ENCODE measurements at places on chromosomes 4 and X.

- no peak for DNase-seq
Measured at GRCh38 chr4:164779811-164780216, 25.9 kb downstream of the SMIM31 start.

GRCh38 chrX:30589146-30589888, 11.8 kb upstream of the TASL start:
- no peak for DNase-seq

GRCh38 chr4:147134536-147135210, 189.0 kb upstream of the TTC29 start:
- DNase-seq: no peak

- no peak for DNase-seq
Measured at GRCh38 chr4:98166025-98166730, 22.9 kb upstream of the STPG2 start.

DNA sequence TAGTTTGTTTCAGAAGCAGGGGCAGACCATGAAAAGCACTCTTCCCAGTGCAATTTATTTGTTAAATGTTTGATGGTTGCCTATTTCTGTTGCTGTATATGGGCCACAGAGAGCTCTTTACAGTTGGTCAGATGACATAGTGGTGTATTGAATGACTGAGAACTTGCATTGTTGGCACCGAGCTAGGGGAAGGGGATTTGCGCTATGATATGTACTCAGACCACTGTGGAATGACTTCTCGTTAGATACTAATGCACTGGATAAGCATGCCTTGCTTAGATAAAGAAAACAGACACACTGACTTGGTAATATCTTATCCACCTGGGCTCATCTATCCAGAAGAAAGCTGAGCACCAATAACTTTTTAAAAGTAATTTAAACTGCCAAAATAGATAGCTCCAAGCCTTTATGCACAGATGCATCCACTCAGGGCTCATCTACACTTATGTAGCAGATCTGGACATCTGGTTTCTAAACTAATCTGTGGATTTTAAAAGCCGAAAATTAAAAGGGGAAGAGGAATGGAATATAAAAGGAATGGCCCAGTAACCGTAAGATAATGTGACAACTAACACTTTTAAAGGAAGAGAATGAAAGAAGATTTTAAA, 132.7 kb downstream of the GATB start:
- no peak for DNase-seq

GRCh38 chrX:4963432-4963831, 1250.0 kb upstream of the PRKX start:
- no peak for DNase-seq

GRCh38 chr4:17758485-17758884, 22.9 kb downstream of the FAM184B start:
- no peak for DNase-seq

DNA sequence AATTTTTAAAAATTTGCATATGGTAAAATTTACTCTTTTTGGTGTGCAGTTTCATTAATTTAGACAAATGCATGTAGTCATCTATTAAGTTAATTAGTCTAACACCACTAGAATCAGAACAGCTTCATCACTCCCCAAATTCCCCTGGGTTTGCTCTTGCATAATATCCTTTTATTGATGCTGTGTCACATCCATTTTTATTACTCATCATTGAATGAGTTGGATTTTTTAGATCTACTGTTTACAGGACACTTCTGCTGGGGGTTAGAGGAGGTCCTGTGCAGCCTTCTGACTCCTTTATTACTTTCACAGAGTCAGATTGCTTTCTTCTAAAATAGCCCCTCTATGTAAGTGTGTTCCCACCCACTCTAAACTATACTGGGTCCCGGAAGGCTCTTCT, 65.9 kb downstream of the MTHFD2L start:
- DNase-seq: no peak

GRCh38 chr4:56937262-56937661, 29.6 kb downstream of the REST start:
- no peak for DNase-seq

DNA sequence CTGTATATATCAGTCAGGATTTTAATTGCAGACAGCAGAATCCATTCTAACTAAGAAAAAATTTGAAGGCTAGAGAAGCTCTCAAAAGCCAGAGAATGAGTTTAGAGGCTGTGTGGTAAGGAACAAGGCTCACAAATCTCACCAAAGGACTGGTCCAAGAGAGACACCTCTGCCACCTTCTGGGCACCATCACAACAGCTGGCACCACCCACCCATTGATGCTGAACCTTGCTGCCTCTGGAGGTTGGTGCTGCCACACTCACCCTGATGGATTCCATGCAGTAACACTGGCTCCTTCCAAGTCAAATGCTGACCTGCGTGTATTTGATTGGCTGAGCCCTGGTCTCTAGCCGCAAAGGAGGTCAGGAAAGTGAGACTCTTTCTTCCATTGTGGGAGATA, 100.8 kb downstream of the BEND2 start:
- DNase-seq: no peak

DNA sequence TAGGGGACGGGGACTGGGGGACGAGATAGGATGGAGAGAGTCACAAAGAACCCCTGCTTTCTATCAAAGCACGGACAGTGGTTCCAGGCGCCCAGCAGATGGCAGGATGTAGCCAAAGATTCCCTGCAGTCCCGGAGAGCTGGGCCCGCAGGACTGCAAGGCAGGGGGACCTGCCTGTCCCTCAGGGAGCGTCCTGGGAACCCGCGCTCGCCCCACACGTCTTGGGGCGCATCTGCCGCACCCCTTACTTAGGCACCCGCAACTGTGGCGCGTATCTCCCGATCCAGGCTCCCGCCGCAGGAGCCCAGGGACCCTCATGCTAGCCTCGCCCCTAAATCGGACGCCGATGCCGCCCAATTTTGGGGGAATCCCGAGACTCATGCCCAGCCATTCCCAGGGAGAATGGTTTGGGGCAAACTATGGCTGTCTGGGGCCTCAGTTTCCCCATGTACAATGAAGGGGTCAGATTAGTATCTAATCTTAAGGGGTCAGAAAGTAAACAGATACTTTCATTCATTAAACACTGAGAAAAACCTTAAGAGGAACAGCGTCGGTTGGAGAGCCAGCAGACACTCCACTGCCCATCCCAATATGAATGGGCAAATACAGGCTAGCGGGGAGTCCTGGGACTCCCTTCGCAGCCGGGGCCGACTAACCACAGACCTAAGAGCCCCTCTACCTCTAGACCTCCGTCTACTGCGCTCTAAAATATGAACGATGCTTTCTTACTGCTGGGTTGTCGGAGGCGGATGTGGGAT, 581 bp upstream of the STK32B start:
- DNase-seq: peak; percentile 36

DNA sequence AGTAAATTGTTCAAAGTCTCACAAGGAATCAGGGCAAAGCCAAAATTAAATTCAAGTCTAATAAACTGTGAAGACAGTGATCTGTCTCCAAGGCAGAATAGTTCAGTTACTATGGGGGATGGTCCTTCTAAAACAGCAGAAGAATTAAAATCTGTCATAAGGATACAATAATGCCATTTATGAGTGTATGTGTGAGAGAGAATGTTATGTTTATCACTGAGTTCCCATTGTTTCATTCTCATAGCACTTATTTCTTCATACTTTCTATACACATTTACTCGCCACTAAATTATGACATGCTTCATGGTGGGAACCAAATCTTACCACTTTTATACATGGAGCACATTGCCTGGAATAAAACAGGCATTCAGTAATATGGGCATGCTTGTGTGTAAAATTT, 102.5 kb downstream of the AMMECR1 start:
- no peak for DNase-seq

- DNase-seq: no peak
Measured at GRCh38 chrX:36867143-36867542, 141.0 kb upstream of the FAM47C start.

- DNase-seq: no peak
Measured at GRCh38 chr4:73600954-73601353, 19.3 kb downstream of the RASSF6 start.

GRCh38 chr4:139247700-139248238, 32.3 kb downstream of the MGARP start:
- DNase-seq: no peak

DNA sequence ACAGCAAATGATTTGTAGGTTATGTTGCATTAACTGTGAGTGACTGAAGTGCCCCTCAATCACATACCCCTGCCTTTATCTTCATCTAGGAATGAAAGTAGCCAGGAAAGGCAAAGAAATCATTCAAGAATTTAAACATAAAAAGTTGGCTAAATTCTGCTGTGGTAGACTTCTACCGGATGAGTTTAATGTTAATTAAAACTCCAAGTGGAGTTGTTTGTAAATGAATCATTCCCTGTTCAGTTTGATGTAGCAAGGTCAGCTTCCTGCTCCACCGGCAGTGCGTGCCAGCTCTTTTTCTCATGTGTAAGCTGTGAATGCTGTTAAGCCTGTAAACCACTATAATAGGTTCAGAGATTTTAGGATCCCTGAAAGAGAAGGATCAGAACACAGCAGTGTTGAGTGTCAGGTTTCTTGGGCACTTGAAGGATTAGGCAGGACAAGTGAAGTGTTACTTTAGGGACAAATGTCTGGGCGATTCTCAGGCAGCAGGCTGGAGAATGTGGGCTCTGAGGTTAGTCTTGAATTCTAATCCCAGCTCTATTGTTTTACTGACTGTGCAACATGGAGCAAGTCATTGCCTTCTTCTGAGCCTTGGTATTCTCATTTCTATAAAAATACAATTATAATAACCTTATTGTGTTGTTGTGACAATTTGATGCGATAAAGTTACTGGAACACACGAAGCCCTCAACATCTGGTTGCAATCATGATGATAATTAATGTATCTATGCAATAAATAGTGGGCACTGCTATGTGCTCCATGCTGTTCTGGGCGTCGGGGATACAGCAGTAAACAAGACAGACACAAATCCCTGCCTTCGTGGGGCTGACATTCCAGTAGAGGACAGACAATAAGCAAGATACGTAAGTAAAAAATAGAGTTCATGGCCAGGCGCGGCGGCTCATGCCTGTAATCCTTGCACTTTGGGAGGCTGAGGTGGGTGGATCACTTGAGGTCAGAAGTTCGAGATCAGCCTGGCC, 112.0 kb downstream of the SHROOM3 start:
- DNase-seq: no peak

DNA sequence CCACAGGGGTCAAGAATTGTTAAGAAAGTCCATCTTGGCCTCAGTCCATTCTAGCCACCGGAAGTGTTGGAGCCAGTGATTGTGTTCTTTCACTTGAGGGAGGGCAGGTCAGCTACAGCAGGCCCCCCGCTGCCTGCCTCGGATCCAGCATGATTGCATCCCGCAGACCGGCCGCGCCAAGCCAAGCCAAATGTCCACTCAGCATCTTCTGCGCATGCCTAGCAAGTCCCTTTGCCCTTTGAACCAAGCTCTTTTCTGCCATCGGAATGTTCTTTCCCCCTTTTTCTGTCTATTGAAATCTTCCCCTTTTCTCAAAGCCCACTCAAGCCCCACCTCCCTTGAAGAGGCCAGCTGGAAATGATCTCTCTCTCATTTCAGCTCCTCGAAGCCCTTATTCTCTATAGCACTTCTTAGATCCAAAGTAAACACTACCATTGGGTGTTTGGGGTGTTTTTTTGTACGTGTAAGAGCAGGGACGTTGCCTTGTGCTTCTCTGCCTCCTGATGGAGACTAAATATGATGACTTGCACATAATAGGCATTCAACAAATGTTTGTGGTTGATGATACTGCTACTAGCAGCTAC, 147.8 kb upstream of the BCOR start:
- DNase-seq: no peak

DNA sequence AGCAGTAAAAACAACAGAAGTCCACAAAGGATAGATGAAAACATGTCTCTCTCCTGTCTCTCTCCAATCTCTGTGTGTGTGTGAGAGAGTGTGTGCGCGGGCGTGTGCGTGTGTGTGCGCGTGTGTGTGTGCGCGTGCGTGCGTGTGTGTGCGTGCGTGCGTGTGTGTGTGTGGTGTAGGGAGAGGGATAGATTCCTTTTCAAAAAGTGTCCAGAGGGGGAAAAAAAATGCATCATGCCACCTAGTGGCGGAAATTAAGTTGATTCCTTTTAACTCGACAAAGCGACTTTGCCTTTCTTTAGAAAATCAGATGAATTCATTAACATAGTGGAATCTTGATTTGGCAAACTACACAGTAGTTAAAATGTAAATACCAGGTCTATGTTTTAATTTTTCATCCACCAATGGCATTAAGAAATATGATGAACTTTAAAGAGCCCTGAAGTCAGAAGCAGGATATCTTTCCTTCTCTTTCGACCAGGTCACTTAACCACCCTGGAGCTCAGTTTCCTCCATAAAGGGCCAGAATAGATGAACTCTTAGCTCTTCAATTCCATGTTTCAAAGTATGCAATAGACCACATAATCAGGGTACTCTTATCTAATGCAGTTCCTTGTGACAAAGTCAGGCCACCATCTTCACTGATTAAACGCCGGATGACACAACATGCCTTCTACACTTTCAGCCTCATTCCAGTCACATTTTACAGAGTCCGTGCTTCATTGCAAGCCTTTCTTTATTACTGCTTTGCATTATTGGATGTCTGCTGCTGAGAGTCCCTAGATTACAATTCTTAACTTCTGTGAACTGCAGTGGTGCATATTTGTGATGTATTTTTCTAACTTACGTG, 162.8 kb downstream of the FBXO8 start:
- DNase-seq: peak; percentile 47

- DNase-seq: no peak
Measured at GRCh38 chr4:160894128-160894527, 1269.7 kb downstream of the FSTL5 start.

- no peak for DNase-seq
Measured at GRCh38 chrX:103737696-103738095, 27.0 kb downstream of the TMEM31 start.

DNA sequence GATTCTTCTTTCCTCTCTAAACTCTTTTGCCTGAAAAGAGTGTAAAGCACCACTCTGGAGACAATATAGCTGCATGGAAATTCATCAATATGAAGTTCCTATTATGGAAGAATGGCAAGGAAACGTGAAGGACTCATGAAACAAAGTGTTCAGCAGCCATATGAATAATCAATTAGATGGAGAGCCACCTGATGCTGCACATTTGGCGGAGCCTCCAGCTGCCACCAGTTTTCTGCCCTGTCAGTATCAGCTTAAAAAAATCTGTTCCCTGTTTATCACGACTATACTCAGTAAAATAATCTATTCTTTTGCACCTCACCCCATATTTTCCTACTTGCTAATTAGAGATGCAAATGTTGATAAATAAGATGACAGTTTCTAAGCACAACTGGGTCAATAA, 276.0 kb downstream of the UNC5C start:
- DNase-seq: no peak

Measured in omental fat pad (tissue), 4 donors.